T-helper 2 cell (primary cell): ENCODE measurements at places on chromosomes 12 and 14.

DNA sequence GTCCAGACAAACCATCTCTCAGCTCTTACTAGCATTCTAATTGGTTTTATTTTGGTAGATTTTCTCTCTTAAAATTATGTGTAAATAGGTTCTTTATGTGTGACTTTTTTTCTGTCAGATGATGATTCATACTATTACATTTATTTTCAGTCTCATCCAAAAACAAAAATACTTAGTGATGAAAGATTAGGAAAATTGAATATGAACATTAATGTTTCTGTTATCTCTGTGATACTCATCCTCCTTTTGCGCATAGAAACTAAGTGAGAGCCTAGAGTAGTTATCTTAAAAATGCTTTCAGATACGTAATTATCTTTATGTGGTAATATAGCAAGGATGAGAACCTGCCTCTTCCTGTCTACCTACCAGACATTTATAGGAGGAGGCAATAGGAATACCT is 84.1 kb upstream of the MON2 start:
- DNase-seq, result no peak

- peak; percentile 22 for DNase-seq
Measured at GRCh38 chr12:76685246-76685678, 78.7 kb upstream of the ZDHHC17 start.

- peak; percentile 16 for DNase-seq
Measured at GRCh38 chr12:106753526-106753925, 21.0 kb upstream of the RIC8B start.

DNA sequence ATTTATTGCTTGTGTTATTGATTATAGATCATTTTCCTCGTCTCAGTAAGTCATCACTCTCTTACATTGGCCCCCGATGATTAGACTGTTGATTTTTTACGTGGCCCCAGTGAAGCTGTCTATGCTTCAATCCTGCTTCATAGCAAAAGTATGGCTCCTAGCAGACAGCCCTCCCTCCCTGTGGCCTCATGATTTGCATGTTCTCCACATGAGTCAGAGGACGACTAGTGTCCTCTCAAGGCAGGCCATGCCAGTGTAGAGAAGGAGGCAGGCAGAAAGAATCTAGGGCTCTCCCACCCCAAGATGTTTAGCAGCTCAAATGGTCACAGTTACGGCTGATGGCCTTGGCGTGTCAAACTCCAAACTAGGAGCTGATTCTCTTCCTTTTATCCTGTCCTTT is 59.6 kb downstream of the FIGNL2 start:
- DNase-seq, result no peak

DNA sequence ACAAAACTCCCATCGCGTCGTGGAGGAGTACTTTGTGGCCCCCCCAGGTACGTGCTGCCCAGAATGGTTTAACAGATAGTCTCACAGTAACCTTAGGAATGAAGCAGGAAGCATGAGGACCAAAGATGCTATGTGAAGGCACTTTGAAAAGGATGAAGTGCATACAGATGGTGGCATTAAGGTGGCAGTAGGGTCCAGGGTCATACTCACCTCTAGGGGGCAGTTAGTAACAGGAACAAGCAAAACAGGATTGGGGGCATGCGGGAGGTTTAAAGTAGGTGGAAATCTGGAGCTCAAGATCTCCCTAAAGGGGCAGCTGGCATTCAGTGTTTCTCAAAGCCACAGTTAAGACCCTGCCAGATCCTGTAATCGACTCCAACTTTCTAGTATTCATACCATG is 10.9 kb downstream of the GATC start:
- no peak for DNase-seq

GRCh38 chr14:77306851-77307496 is 13.7 kb downstream of the POMT2 start:
- no peak for DNase-seq

DNA sequence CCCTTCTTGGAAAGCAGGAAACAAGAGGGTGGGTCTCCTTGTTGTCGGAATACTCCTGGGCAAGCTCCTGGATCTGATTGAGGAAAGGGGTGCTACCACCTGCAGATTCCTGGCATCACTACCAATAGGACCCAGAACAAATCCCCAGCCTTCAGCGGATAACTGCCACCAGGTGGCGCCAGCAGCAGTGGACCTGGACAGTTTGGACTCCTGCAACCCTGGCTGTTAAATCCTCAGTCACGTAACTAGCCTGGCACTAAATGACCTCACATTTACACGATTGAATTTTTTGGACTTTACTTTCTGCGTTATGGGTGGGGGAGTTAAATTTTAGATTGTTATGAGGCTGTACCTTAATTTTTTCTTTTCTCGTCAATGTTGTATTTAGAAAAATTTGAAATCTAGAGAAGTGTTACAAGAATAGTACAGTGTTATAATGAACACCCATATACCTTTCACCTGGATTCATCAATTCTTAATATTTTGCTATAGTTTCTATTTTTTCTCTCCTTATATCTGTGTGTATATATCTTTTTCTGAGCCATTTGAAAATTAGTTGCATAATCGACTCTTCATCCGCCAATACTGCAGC is 95.6 kb downstream of the GAS2L3 start:
- no peak for DNase-seq

GRCh38 chr14:38727731-38728130 is 375.3 kb downstream of the SEC23A start:
- DNase-seq, result no peak

DNA sequence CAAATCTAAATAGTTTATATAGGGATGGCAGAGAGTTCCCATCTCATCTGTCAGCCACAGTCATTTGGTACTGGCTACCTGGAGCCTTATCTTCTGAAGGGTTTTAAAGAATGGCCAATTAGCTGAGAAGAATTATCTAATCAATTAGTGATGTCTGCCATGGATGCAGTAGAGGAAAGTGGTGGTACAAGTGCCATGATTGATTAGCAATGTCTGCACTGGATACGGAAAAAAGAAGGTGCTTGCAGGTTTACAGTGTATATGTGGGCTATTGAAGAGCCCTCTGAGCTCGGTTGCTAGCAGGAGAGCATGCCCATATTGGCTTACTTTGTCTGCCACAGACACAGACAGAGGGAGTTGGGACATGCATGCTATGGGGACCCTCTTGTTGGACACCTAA is 7.9 kb upstream of the OAS2 start:
- DNase-seq, result no peak

GRCh38 chr12:49043856-49044258 is 16.7 kb downstream of the KMT2D start:
- peak; percentile 67 for DNase-seq

- no peak for DNase-seq
Measured at GRCh38 chr12:1108276-1108675, 117.3 kb downstream of the ERC1 start.

- no peak for DNase-seq
Measured at GRCh38 chr12:15193946-15194345, 27.3 kb downstream of the RERG start.

GRCh38 chr14:104967386-104968152 is 10.6 kb downstream of the AHNAK2 start:
- DNase-seq, result no peak

GRCh38 chr12:44053549-44054127 is 217.8 kb downstream of the TMEM117 start:
- no peak for DNase-seq

GRCh38 chr14:51715742-51716141 is 64.0 kb downstream of the FRMD6 start:
- no peak for DNase-seq
